ENCODE measurements at places on chromosomes 7 and 10. TPM values are rescaled to one million over a fixed set of nuclear protein-coding genes. Genes with fewer than 3 reads are reported as not detected.
A peak's percentile ranks its signal among the peaks of the same experiment; 100 is the strongest.

The HUS1 gene
- polyA plus RNA-seq: 17.3 TPM

DNA sequence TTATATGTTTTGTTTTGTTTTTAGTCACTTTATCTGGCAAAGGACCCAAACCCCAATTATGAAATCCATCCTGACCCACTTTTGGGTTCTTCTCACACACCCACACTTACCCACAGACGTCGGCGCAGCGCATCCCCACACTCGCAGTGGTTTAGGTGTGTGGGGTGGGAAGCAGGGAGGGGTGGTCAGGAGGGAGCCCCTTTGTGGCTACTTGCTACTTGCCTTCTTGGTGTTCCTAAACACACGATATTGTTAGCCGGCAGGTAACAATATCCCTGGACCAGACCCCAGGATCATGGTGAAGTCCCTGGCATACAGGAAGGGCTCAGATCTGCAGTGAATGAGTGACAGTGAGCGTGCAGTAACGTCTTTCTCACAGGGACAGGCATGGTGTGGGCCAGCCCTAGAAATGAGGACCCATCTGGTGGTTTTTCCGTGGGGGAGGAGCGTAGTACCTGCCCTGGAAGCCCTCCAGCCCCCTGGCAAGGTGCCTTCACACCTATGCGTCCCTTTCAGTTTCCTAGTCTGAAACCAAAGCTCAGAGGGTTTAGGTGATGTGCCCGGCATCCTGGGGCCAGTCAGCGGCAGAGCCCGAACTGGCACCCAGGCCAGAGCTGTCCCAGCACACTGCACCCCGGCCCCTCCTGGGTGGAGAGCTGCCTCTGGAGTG lies 4.4 kb downstream of the SPOCK2 start:
- DNase-seq: no peak

The CNNM1 gene
- polyA plus RNA-seq: not detected

DNA sequence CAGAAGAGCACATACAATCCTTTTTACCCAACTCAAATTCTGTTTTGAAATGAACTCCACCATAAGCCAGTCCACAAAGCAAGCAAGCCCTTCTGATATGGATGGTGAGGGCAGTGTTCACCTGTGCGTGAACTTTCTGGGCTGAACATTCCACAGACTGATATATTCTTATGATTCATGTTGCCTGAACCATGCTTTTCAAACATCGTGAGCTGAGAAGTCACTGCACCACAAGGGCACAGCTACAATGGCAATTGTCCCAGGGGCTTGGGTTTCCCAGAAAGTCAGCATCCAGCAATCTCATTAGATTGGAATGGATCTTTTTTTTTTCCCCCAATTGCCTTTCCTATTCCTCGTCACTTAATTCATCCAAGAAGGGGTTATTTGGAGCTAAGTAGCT lies 86.9 kb upstream of the ZNF438 start:
- DNase-seq: no peak

The CCL24 gene
- 1.0 TPM for polyA plus RNA-seq

DNA sequence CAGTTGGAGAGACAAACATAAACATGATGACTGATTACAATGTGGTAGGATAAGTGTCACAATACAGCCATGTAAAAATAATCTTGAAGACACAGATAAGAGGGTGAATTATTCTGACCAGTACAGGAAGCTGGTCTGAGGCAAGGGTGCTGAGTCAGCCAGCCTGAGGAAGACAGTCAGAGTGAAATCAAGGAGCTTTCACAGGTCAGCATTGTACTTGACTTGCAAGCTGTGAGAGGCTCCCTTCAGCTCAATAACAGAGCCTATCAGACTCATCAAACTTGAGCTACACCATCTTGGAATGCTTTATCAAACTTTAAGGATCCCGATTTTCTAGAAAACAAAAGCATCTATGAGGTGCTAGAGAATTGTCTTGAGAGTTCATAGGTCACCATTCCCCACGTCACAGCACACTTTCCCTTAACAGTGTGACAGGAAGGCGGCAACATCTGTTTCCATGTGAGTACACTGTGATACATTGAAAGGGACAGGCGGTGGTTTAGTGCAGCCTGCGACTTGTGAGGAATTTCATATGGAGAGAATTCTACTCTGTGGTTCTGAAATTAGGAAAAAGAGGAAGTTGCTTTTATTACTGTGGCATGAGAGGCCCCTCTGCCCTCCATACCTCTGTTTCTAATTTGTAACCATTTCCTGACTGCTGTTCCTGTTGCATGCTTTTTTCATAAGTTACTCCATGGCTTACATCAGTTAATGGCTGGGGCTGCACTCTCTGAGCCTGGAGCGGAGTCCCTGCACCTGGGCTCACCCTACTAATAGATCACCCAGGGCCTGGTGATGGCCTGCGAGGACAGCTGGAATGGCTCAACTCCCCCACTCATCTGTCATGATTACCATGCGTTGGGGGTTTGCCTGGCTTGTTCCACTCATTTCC lies 417.1 kb downstream of the SUGCT start:
- peak; percentile 41 for DNase-seq

DNA sequence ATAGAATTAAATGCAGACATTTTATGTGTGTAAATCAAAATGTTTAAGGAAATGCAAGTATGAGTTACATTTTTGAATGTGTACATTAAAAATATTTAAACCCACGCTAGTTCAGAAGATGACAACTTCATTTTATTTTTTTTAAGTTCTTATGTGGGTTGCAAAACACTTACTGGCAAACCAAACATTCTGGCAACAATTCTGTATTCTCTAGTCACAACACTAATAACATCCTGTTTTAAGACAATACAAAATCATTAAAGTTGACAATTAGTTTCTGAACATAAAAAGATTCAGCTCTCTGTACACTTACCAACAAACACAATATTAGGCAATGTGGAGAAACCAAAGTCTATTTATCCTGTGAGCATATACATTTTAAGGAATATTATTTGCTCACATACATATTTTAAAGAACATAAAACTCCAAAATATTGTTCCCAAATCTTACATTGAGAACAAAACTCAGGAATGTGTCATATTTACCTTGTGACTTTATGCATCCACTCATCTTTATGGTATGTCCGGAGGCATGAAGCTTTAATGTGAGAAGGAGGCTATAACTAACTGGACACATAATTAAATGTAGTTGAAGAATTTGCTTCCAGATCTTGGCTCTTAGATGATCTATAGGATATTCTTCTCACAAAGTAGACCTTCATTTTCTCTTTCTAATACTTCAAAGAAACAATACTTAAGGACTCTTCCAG lies 134.7 kb downstream of the DGKB start:
- DNase-seq: no peak

- no peak for DNase-seq
These were observed 9.2 kb downstream of the USP54 start for GRCh38 chr10:73581918-73582317.

GRCh38 chr7:15334536-15335263 lies 227.1 kb downstream of the AGMO start:
- no peak for DNase-seq

- no peak for DNase-seq
These were observed 85.6 kb downstream of the MICU1 start for GRCh38 chr10:72540193-72540807.

The TAS2R3 gene
- 0.56 TPM for polyA plus RNA-seq

The DYDC2 gene
- polyA plus RNA-seq: not detected

DNA sequence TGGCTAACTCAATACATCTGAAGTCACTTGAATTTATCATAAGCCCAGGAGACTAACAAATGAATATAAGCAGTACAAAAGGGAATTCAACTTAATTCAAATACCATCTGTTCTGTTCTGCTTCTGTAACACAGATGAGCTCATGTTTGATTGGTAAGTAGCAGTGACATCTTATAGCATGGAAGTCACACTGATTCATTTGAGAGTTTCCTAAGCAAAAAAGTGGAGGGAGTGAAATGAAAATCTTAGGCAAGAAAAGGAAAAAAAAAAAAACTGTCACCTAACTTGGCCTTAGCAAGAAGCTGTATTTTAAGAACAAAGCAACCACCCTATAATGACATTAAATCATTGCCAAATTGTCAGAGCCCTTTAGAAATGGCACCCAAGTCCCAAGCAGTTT lies 49.5 kb downstream of the SMURF1 start:
- DNase-seq: no peak

DNA sequence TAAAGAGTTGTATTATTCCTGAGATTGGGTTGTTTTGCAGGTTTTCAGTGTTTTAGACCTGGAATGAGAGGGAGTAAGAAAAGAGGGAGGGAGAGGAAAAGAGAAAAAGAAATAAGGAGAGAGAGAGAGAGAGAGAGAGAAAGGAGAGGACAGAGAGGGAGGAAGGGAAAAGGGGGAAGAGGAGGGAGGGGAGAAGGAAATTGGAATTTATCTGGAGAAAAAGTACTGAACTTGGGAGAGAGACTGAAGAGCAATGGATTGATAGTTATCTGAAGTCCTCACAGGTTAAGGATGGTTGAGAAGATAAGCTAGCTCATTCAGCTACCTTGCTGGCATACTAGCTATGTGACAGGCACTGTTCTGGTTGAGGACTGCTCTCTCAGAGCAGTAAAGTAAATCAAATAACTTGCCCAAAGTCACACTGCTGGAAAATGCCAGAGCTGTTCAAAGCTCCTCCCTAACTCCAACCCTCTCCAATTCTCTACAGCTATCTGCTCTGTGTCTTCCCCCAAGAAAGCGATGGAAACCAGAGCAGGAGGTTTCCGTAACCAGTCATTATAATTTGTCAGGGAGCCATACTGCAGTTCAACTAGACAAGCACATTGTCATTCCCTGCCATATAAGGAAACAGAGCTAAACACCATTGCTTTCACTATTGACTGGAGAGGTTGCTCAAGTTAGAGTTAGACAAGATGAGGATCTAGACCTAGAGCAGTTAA lies 10.7 kb downstream of the CALD1 start:
- DNase-seq: no peak

The CCL26 gene
- polyA plus RNA-seq: 0.60 TPM

GRCh38 chr7:100366411-100367250 lies 6.7 kb upstream of the PILRA start:
- no peak for DNase-seq

GRCh38 chr7:26700386-26700785 lies 164.0 kb downstream of the SKAP2 start:
- DNase-seq: no peak

The ANXA8L1 gene
- not detected for polyA plus RNA-seq

DNA sequence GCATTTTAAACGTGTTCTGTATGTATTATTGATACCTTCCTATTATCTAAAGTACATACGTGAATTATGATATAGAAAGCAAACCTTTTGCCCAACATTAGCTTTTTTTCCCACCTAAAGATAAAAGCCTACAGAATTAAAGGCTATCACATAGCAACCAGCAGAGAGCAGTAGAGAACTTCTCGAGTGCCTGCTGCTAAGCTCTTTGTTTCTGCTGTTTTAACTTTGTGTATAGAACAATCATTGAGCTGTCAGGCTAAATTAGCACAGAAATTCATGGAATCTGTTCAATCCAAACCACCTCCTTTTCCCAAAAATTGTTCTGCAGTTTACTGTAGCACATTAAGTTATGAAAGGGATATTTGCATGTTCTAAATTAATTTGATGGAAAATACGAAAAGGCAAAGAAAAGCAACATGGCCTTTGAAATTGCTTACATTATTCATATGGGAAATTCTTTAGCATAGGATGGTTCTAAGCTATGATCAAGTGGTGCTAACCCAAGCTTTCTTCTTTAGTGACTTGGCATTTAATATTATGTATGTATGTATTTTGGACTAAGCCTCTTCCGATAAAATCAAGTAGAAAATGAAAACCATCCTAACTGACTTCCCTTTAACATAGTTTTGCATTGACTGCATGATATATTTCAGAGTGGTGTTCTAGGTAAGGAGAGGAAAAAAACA lies 1288.5 kb downstream of the GATA3 start:
- peak; percentile 27 for DNase-seq

DNA sequence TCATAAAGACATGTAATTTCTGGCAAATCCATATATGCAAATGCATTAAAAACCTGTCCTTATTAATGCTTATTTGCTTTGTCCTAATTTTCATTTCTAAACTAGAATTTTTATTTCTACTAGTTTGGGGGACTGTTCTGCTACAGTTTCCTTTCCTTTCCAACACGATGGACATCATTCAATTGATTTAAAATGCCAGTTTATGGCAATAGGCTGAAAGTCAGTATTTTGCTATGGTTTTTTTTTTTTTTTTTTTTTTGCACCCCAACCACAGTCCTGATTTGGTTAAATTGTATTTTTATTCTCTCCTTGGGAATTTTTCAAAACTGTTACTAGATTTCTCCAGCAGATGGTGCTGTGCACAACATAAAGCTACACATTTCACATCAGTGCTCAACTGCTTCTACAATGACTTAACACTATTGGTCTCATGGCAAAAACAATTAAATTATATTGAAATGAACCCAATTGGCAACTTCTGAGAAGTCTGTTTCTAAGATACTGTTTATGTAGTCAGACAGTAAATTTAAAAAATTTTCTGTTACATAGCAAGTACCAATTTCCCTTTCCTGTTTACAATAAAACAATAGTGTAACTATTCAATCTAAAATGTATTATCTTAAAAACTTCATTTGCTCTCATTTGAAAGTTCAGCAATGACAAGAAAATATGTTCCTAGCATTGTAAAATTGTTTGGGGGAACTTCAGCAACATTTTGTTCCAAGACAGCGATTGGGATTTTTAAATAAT lies 193.8 kb upstream of the CCDC6 start:
- DNase-seq: peak; percentile 65

DNA sequence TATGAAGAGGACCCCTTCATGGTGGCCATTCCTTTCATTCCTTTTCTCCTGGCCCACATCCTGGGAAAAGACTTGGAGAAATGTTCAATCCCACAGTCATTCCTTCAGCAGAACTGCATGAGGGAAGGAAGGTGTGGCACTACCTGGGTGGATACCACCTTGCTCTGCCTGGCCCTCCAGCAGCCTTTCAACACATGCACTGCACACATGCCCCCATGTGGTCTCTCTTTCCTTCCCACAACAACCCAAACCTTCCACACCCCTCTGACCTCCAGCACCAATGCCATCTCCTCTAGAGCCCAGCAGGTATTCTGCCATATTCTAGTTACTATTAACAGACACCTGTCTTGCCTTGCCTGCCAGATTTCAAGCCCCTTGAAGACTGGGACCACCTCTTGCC lies 40.5 kb upstream of the AFAP1L2 start:
- no peak for DNase-seq

DNA sequence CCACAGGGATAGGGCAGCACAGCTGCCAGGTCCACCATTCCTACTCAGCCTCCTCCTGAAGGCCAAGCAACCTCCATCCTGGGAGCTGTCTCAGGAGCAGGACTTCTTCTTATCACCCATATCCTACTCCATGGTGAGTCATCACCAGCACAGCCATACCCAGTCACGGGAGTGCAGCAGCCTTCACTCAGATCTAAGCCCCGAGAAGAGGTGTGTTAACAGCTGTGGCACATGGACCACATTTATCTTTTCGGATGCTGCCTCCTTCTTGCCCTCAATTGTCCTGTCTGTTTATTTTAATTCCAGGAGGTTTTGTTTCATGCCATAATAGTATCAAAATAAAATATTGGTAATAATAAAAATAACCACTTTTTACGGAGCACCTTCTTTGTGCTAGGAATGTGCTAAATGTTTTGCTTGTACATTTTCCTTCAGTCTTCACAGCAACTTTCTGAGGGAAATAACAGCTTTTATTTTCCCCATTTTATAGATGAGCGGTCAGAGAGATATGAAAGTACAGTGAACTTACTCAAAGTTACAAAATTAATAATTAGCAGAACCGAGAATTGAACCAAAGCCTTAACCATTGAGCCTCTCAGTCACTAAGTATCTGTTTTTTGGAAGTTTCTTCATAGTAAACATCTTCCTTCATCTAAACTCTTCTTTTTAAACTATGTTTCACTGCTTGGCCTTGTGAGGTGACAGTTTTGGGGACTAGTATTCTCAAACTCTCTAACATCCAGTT lies 2.5 kb upstream of the KEL start:
- DNase-seq: no peak
